ENCODE measurements at places on chromosomes 6 and 20. TPM values are rescaled to one million over a fixed set of nuclear protein-coding genes. Genes with fewer than 3 reads are reported as not detected.

The CENPB gene
- total RNA-seq: 64.7 TPM

The EYA4 gene
- total RNA-seq: 1.5 TPM

The EFCAB8 gene
- total RNA-seq: not detected

The SAMD3 gene
- total RNA-seq: 4.7 TPM

The SLC22A16 gene
- total RNA-seq: 2.2 TPM

The CLVS2 gene
- not detected for total RNA-seq

The TMEM74B gene
- not detected for total RNA-seq

The OR2B6 gene
- total RNA-seq: not detected

The ESF1 gene
- 18.7 TPM for total RNA-seq

The HRH3 gene
- not detected for total RNA-seq

The MYCT1 gene
- 34.5 TPM for total RNA-seq

The HLA-DMA gene
- total RNA-seq: 124 TPM

The FRS3 gene
- 2.7 TPM for total RNA-seq

The MAFB gene
- 74.0 TPM for total RNA-seq

The ME1 gene
- total RNA-seq: 22.3 TPM

The OPRL1 gene
- total RNA-seq: 1.5 TPM

The NKAIN2 gene
- total RNA-seq: not detected

The FILIP1 gene
- 5.4 TPM for total RNA-seq

The KCNQ2 gene
- not detected for total RNA-seq

The GTSF1L gene
- total RNA-seq: not detected

The C20orf204 gene
- total RNA-seq: 2.0 TPM

Data from subcutaneous adipose tissue (tissue), 4 donors.